ENCODE measurements at places on chromosomes 11 and 22.

DNA sequence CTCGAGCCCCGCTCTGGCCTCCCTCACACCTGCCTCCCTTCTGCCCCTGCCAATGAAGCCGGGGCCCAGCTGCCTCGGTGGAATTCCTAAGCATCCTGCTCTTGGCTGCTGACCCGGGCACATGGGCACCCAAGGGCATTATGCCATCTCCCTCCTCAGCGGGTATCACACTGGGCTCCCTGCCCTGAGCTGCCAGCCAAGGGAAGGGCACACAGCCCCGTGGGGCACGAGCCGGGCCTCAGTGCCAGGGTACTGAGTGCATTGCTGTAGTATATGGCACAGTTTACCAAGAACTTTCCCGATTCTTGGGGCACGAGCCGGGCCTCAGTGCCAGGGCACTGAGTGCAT lies 43.8 kb upstream of the JAM3 start:
- no peak for DNase-seq

- no peak for DNase-seq
These were observed 29.7 kb downstream of the SLN start for GRCh38 chr11:107682171-107682570.

- DNase-seq: no peak
These were observed 254.0 kb upstream of the PITPNB start for GRCh38 chr22:28172892-28173670.

DNA sequence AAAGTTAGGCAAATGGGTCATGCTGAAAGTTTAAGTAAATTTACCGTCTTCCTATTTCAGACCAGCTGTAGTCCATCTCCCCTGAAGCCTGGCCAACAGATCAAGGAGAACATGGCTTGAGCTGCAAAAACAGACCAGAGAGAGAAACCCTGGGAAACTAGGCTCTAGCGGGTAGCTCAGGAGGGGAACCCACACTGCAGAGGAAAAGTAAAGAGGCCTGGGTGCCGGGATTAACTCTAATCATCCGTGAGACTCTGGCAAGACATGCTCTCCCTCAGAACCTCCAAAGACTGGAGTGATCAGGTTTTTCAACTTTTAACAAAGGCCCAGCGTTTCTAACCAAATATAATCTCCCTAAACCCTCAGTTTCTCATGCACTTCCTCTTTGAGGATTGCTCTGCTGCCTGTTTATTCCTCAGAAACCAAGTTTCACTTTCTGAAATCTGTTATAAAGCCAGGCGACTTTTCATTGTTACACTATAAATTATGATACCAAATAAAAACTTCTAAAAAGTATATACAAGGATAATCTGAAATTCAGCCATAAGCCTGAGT lies 67.5 kb downstream of the GAB2 start:
- peak; percentile 27 for DNase-seq

DNA sequence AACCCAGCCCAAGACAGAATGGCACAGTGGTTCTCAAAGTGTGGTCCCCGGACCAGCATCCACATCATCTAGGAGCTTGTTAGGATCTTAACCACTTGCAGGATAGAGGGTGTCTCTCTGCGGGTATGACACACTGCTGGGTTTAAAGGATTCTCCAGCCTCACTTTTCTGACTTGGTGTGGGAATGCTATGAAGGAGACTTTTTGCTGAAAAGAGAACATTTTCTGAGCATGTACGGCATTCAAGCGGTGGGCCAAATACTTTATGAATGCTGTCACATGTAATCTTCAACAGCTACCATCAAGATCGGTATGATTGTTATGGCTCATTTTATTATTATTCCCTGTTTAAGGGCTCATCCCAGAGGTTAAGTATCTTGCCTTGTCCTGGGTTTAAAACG lies 1.8 kb upstream of the CD82 start:
- no peak for DNase-seq

GRCh38 chr11:36216061-36216615 lies 73.1 kb downstream of the COMMD9 start:
- DNase-seq: no peak

- DNase-seq: no peak
These were observed 30.6 kb downstream of the SHANK2 start for GRCh38 chr11:71221821-71222220.

- no peak for DNase-seq
These were observed 8.7 kb downstream of the COMMD9 start for GRCh38 chr11:36280531-36280930.

GRCh38 chr11:36452236-36452940 lies 57.7 kb downstream of the TRAF6 start:
- no peak for DNase-seq
